Stimulated activated CD4-positive, alpha-beta T cell treated with anti-CD3 and anti-CD28 coated beads, Interleukin-1b, Interleukin-23, amount 100 ng/mL, for 24 hours (primary cell): ENCODE measurements at places on chromosomes 4 and X.

DNA sequence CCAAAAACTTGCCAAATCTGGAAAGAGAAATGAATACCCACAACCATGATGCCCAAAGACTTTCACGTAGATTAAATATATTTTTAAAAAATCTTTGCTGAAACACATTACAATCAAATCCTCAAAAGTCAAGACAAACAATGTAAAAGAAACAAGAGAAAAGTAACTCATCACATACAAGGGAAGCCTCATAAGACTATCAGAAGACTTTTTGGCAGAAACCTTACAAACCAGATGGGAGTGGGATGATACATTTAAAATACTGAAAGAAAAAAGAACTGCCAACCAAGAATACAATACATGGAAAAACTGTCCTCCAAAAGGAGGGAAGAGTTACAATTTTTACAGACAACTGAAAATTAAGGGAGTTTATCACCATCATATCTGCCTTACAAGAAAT, 319.0 kb upstream of the INTU start:
- DNase-seq = no peak

- no peak for DNase-seq
Measured at GRCh38 chr4:124209626-124210025, 502.9 kb downstream of the ANKRD50 start.

- no peak for DNase-seq
Measured at GRCh38 chrX:101744085-101744484, 84.4 kb upstream of the ARMCX2 start.

DNA sequence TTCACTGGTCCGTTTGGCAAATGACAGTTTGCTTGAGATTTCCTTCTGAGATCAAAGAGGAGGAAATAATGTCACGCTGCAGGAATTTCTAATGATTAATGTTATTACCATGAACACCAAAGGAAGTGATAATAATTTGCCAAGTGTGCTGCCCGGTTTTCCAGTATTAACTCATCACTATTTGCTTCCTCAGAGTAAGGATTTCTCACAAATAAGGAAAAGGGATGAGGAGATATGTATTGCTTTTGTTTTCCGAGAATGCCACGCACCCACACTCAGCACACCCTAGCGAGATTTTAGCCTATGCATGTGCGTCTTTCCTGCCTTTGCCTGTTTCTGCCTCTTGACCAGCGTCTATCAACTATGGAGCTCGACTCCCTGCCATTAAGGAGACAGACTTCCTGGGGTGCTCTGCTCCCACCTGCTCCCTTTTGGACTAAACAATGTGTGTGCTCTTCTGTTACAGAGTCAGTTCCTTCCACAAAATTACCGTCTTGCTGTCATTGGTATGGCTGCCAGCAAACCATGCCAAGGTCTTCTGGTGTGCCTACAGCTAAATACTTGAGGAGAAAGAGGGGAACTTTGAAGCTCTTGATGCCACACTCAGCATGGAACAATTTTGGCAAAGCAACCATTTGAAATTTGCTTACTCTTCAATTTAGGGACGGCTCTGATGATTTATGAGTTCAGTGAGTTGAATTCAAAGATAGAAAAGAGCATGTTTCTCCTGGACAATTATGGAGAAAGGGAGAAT, 393.1 kb upstream of the ZFP42 start:
- no peak for DNase-seq

GRCh38 chr4:113146876-113147358, 97.5 kb downstream of the ANK2 start:
- no peak for DNase-seq

GRCh38 chr4:14726877-14727361, 275.4 kb upstream of the CPEB2 start:
- DNase-seq = no peak

- no peak for DNase-seq
Measured at GRCh38 chr4:186807808-186808629, 84.4 kb upstream of the FAT1 start.

- no peak for DNase-seq
Measured at GRCh38 chrX:153245288-153245731, 66.2 kb downstream of the MAGEA1 start.

- DNase-seq = no peak
Measured at GRCh38 chr4:82785611-82786400, 12.8 kb downstream of the SCD5 start.

DNA sequence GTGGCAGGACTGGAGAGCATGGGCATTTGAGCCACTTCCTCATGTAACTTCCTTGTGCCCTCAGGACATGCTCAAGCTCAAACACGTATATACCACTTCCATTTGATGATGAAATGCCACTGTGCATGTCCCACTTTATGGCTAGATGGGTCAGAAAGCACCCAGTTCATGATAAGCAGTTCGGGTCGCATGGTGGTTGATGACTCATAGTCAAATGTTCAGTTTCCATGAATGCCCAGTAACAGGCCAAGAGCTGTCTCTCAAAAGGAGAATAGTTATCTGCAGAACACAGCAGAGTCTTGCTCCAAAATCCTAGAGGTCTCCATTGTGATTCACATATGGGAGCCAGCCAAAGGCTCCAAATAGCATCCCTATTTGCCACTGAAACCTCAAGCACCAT, 48.9 kb upstream of the SPIN3 start:
- DNase-seq = no peak
